ENCODE measurements at places on chromosomes 1 and 21.

- DNase-seq, result peak; percentile 30
Observed at GRCh38 chr1:206925106-206925736, 3.5 kb upstream of the FCMR start.

DNA sequence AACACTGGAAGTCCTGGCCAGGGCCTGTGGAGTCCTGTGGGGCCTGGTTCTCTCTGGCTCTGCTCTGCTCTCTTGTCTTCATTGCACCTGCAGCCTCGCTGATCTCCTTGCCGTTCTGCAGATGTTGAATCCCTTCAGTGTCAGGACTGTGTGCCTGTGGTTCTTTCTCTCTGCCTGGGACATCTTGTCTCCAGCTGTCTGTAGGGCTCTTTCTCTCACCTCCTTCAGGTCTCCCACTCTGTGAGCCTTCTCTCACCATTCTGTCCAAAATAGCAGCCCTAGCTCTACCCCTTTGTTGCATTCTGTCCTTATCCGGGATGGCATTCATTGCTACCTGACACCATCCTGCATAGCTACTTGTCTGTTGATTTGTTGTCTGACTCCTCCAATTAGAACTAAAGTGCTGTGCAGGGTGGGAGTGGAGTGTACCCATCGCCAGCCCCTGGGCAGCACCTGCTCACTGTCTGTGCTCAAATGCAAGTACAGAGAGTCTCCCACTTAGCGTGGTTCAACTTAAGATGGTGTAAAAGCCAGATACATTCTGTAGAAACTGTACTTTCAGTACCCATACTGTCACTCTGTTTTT lies 8.9 kb downstream of the PGBD2 start:
- DNase-seq, result no peak

DNA sequence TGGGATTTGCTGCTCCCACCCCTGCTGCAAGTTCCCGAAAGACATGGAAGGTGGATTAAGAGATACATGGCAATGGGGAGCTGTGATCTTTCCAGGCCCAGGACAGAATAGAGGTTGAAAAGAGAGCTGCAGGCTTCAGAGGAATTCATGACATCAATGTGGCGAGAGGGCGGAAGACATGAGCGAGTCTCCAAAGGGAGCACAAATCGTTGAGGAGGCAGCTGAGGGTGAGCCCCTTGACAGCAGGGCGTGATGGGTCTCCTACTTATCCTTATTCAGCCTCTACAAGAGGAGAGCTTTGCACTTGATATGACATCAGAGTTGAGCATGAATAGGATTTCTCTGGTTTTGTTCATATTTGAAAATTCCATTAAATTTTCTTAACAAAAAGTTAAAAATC lies 45.5 kb upstream of the TACSTD2 start:
- no peak for DNase-seq

- DNase-seq, result no peak
Observed at GRCh38 chr1:95583661-95584210, 349.7 kb downstream of the RWDD3 start.

DNA sequence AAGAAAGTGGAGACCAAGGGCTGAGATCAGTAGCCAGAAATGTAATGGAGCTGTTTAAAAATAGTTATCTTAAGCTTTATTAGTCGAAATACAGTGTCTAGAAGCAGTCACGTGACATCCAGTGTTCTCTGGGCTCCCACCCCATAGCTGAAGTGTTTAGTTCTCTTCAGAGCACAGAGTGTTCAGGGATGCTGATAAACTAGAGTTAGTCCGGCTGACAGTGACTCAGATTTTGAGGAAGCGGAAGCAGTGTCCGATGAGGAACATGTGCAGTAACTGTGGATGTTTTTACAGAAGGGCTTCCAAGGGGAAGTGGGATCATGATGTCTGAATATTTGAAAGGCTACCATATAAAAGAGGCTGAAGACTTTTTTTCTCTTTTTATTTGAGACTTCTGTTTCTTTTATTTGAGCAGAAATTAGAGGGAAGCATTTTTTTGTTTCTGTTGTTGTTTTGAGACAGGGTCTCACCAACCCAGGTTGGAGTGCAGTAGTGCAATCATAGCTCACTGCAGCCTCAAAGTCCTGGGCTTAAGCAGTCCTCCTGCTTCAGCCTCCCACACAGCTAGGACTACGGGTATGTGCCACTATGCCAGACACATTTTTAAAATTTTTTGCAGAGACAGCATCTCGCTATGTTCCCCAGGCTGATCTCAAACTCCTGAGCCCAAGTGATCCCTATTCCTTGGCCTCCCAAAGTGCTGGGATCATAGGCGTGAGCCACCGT lies 124.2 kb downstream of the GALNT2 start:
- DNase-seq, result no peak

- peak; percentile 51 for DNase-seq
Observed at GRCh38 chr1:32204943-32205361, 519 bp upstream of the IQCC start.

DNA sequence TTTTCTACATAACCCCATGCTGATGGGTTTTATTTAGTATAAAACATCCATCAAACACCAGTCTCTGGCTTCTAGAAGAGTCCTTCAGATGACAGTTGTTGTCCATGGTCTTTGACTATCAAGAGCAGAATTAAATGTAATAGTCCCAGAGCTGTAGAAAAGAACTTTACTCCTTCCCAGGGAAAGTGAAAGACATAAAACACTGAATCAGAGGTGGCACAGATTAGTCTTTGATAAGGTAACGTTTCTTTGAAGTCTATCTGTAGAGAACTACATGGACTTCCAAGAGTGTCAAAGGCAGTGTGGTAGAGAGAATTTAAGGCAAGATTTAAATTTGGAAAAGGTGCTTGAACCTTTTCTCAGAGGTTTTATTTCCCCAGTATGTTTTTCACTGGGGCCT lies 21.9 kb downstream of the SYNC start:
- DNase-seq, result no peak

GRCh38 chr1:157407367-157407766 lies 144.9 kb downstream of the FCRL5 start:
- DNase-seq, result no peak

DNA sequence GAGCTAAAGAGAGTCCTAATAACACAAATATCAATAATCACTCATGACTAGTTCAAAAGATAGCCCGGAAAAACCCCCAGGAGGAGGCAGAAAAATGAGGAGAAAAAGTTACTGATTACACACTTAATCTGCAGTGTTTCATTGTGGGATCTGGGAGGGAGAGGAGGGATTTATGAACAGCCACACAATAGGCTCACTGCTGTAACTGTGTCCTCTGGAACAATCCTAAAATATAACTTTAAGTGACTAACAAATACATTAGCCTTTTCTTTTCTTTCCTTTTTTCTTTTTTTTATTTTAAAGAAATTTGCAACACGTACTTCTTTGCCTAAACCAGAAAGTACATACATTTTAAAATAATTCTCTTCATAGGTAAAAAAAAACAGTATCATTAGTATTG lies 106.3 kb upstream of the LBR start:
- DNase-seq, result no peak

GRCh38 chr1:44884746-44885145 lies 41.7 kb upstream of the PTCH2 start:
- DNase-seq, result peak; percentile 75

All from right cardiac atrium (tissue), 5 donors.